ENCODE measurements at places on chromosomes 4 and X.

DNA sequence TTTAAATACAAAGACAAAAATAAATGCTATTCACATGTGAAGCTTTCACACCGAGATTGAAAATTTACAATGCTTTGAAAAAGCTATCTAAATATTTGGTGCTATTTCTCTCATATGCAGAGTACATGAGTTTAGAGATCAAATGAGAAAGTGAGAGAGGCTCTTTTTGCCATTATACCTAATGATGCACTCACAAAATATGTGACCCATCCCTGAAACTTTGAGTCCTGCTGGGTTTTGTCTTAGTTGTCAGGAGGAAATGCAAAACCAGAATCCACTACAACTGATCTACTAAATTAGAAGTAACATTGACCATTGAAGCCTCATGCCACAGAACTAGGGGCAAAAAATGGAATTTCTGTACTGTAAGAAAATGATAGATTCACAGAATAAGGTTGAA, 251.7 kb downstream of the MAPK10 start:
- no peak for DNase-seq

DNA sequence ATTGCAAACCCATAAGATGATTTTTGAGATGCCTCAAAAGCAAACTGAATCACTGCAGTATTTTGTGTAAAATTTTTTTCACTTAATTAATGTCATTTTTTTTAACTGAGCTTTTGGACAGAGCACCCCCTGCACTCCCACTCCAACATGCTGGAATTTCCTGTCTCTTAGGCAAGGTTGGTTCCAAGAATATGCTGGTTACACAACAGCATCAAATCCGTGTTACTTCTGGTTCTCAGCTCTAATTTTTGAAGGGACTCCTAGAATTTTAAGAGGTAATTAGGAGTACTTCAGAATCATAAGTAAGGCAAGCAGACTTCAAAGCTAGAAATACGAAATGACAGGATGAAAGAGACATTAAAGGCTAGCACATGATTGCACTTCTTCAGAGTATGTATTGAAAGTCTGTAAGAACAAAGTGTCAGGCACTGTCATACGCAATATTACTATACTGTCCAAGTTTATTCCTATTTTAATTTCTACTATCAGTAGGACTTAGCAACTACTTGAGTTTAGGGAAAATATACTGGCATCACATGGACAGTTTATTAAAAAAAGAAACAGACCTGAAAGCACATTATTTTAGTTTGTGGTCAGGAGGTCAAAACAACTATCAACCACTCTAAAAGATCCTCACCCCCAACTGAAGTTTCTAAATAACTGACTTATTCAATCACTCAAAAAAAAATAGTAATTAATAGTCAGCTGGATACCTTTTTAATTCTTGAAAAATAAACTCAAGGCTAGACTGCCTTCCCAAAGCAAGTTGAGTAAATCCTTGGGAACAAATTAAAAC, 1.6 kb upstream of the JCHAIN start:
- no peak for DNase-seq

DNA sequence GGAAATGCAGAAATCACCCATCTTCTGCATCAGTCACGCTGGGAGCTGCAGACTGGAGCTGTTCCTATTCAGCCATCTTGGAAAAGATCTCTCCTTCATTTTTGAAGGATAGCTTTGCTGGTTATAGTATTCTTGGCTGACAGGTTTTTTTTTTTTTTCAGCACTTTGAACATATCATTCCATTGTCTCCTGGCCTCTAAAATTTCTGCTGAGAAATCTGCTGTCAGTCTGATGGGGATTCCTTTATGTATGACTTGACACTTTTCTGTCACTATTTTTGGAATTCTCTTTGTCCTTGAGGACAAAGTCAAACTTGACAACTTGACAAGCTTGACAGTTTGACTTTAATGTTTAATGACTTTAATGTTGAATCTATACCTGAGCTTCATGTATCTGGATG, 16.8 kb downstream of the HPGDS start:
- no peak for DNase-seq

GRCh38 chrX:114363346-114363745, 220.5 kb upstream of the HTR2C start:
- DNase-seq: no peak

GRCh38 chr4:6548201-6548881, 26.6 kb upstream of the MAN2B2 start:
- no peak for DNase-seq

DNA sequence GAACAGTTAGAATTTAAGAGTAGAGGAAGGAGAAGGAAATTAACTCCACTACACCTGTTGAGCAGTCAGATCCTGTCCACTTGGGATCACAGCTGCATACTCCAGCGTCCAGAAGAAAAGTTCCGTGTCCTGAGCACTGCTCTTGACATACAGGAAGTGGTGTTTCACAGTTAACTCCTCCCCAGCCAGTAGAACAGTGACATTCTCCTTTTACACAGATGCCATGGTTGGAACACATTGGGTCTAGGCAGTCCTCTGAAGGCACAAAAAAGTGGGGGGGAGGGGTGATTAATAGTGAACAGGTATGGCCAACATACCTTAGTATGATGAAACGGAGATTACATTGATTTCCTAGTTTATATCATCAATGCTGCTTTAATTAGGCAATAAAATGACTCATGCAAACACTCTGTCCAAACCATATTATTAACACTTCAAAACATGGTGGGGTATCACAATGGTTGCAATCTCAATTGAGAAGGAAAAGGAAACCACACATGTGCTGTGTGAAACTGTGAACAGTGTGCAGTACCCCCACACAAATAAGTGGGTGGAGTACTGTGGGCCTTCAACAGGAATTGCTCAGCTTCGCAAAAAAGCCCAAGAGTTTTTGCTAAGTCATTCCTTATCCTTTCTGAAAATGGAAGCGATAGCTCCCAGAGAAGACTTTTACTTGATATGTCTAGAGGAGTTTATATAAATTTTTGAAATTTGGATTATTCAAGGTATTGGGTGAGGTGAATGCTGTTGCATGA, 295.6 kb downstream of the SH2D1A start:
- no peak for DNase-seq

- DNase-seq: no peak
These were observed 156.3 kb downstream of the CBR4 start for GRCh38 chr4:168853770-168854169.

GRCh38 chrX:54357414-54358377, at the start of gene WNK3:
TSS of gene WNK3 (minus strand) at chrX:54358046.
- no peak for DNase-seq

DNA sequence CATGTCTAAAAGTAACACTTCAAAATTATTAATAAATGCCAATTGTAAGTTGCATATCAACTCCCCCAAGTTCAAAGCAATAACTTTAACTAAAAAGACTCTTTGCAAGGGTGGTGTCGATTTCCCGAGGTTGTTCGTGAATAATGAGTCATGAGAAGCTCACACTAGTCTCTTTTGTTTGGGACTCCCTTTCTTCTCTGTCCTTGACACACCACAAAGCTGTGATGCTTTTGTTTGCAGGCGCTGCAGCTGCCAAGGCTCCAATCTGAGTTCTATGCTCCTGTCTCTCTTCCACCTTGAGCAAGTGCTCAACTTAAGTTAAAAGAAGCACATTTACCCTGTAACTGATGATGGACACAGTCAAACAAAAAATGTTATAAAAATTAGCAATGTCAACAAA, 65.9 kb downstream of the FAT1 start:
- DNase-seq: no peak

GRCh38 chr4:168163106-168163505, 70.8 kb downstream of the ANXA10 start:
- no peak for DNase-seq
